AG10803 (cell line): ENCODE measurements at places on chromosomes 7 and 10.

DNA sequence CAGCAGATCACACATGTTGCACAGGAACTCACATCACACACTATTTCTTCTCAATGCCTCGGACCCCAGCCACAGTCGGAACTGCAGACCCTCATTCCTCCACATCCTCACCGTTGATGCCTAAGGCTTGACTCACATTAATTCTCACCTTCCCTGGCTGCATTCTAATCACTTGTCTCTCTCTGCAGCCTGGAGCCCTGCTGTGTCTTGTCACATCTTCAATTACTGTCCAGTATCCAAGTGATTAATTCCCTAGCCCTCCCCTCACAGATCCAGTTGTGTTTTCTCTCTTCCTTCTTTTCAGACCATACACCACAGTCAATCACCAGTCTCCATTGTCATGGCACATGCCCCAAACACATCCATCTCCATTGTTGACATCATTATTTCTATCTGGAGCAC, 592.4 kb upstream of the IGFBP3 start:
- no peak for DNase-seq

GRCh38 chr10:29646238-29646902, 11.6 kb upstream of the SVIL start:
- DNase-seq = peak; percentile 88

DNA sequence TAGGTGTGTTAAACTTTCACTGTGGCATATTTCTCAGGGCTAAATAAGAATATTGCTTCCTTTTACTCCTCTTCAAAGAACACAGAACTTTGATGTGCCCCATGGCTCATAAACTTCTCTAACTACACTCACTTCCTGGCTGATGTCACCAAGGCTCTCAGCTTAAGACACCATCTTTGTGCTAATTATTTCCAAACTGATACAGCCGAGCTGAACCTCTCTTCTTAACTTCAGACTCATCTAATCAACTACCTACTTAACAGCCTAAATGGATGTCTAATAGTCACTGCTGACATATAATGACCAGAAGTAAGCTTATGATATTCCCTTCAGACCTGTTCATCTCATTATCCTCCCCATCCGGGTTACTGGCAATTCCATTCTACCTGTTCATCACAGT, 3.6 kb downstream of the C10orf67 start:
- no peak for DNase-seq

GRCh38 chr7:36037121-36037662, 115.9 kb upstream of the EEPD1 start:
- peak; percentile 66 for DNase-seq

DNA sequence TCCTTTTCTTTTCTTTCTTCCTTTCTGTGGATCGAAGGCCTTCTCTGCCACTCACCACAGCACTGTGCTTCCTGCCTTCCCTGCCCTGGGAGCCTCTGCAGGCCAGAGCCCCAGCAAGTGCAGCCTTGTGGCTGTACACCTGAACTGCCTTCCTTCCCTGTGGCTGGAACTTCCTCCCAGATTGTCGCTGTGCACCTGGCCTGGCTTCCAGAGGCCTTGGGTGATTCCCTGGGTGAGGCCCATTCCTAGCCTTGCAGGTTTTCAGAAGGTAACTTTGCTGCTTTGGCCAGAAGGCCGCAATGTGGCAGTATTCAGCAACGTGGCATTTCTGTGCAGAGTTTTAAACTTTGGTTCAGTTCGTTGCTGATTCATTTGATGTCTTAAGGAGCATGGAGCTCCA, 50.1 kb upstream of the RASGEF1A start:
- no peak for DNase-seq

- no peak for DNase-seq
These were observed 335.1 kb downstream of the XPNPEP1 start for GRCh38 chr10:109588259-109588658.

GRCh38 chr10:130714742-130715467, 578.7 kb downstream of the GLRX3 start:
- no peak for DNase-seq

- no peak for DNase-seq
These were observed 342.9 kb downstream of the AUTS2 start for GRCh38 chr7:69941077-69941651.
